ENCODE measurements at places on chromosomes 1 and 21.

- no peak for DNase-seq
These were observed 36.5 kb downstream of the RIPK4 start for GRCh38 chr21:41730367-41730765.

DNA sequence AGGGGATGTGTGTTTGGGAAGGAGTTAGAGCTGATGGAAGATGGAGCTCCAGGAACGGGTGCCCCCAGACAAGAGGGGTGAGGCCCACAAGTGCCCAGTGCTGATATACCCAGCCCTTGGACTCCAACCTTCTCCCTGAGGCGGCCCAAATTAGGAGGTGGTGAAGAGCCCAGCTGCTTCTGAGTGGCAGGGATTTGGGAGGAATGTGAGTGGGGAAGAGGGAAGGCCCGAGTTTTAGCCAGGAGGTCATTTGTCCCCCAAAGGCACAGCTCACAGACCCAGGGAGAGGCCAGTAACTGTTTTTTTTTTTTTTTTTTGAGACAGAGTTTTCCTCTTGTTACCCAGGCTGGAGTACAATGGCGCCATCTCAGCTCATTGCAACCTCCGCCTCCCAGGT, 1.2 kb upstream of the PADI2 start:
- no peak for DNase-seq

DNA sequence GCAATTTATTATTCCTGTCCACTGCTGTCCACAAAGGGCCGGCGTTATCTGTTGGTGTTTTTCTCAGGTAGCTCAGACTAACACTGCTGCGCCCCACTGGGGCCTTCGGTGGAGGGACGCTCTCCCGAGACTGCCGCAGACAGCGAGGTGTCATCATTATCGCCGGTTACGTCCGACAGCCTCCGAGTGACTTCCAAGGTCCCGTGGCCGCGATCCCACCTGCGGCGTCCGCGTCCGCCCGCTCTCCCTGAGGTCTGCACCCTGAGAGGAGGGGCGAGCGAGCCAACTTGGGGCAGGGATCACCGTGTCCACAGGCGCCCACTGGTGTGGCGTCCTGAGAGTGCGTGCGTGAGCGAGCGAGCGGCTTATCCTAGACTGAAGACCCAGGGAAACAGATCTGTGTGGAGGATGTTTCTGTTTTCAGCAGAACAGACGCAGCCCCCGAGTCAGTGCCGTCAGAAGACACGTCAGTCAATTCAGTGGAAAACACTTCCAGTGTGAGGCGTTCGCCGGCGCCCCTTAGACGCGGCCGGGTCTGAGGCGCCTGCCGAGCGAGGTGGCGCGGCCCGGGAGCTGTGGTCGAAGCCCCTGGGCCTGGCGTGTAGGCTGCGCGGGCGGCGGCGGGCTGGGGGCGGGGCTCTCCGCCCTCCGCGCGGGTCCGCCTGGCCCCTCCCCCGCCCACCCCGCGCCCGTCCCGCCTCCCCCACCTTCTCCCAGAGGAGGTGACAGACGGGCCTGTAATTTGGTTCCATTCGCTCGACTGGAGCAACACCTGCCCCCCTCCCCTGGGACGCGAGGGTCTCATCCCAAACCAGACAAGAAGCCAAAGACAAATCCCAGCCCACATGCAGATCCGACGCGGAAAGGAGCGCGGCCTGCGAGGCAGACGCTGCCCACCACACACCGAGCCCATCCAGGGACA, 12.6 kb downstream of the NHLH2 start:
- peak; percentile 22 for DNase-seq

DNA sequence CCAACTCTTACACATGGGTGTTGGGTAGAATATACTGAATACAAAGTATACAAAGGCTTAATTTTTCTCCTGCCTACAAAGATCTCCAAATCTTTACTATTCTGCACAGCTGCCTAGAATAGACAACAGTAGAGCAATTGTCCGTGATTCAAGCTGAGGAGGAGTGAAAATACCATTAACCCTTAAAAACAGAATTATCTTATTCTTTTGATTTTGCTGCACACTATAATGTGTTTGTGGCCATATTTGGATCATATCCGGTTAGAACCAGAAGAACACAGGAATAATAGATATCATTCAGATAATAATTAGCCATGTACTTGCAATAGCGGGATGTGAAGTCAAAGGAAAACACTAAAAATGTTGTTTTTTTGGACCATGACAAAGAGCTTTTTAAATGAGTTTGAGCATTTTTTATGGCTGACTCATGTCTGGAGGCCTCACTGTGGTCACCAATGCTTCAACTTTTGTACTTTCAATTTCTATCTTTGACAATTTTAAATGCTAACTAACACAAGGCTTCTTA, 197.6 kb upstream of the FOXD3 start:
- peak; percentile 79 for DNase-seq

DNA sequence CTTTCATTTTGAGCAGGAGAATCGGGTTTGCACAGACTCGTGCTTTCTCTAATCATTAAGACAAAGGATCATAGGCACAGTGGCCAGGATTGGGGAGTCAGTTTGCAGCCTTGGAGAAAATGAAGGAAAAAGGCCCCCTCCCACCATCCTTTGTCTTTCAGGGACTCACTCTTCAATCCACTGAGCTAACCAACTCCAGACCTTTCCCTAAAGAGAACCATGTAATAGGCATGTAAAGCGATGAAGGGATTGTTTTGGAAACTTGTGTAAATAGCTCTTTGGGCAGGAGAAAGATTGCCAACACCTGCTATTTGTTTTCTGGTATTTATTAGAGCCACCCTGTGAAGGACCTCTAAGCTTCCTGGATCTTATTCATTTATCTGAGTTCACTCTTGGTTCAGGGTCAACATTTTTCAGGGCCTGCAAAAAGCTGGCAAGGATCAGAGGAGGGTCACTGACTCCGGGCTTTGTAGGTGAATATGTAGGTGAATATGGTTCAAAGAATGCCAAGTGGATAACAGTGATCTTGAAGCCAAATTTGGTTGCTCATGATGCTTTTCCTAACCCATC, 192.6 kb upstream of the FGGY start:
- DNase-seq = no peak

GRCh38 chr1:169108863-169109560, 2.5 kb downstream of the ATP1B1 start:
- peak; percentile 74 for DNase-seq

DNA sequence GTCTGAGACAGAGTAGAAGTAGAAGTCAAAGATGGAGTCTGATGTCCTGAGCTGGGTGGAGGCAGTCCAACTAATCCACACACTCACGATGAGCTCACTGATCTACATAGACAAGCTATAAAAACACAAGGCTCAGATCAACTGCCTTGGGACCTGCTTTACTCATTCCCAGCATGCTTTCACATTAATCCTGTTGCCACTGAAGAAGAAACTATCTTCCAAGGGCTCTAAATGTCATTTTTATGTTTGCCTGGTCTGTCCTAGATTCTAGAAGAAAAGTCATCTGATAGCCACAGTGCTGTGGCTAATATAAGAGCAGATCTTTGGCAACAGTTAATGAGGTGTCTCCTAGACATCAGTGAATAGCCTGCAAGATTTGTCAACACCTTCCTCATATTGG, 522.7 kb downstream of the NUF2 start:
- no peak for DNase-seq

- DNase-seq = peak; percentile 39
These were observed 9.4 kb upstream of the JAK1 start for GRCh38 chr1:64975740-64976139.

DNA sequence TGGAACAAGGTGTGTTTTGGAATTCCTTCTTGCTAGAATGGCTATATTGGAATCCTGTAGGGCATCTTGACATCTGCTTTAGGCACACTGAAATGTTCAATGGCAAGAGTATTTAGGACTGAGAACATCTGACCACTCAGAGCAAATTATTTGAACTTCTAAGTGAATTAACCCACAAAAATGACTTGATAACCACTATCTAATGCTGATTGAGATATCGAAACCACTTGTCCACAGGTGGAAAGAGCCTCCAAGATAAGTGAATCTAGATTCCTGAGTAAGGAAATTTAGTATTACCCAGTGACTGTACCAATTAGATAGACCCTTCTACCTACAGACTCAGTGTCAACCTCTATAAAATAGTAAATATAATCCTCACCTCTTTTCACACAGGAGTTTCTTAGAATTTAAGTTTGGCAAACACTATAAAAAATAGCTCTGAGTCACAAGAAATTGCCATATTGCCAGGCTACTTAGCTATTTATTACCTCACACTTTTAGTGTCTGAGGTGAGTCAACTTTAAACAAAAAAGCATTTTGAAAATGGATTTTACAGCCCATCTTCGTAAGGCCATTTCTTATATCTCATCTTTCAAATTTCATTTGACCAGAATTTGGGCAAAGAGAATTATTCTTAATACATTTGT, 421.8 kb downstream of the PTBP2 start:
- DNase-seq = no peak

DNA sequence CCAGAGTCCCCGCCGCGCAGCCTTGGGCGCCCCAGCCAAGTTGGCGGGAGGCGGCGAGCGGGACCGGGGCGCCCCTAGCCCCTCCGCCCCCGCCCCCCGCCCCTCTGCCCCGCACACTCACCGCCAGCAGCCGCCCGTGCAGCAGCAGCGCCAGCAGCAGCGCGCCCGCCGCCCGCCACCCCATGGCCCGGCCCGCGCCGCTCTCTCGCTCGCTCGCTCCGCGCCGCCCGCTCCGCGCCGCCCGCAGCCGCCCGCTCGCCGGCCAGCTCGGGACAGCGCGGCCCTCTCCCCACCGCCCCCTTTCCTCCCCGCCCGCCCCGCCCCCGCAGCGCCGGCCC, at the start of gene HSPG2:
Gene HSPG2 (minus strand): TSS at position 277 of the 338 bp plus-strand sequence. CDS start 93 bp downstream, at position 184.
- no peak for DNase-seq

- no peak for DNase-seq
These were observed 12.7 kb downstream of the CSF1 start for GRCh38 chr1:109923131-109923945.

DNA sequence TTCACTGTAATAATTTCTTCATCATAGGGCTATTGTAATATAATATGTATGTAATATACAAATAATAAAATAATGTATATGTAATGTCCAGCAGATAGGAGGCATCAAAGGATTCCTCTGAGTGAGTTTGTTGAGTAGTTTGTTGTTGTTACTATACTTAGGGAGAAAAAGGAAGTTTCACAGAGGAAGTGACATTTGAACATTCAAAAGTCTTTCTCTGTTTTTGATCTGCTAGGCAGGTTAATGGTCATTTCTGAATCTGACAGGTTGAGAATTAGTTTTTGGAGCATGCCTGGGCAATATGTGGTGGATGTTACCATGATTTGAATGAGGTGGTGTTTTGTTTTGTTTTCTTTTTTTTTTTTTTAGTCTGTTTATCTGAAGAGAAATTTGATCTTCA, 102.1 kb downstream of the NRDC start:
- DNase-seq = no peak

- no peak for DNase-seq
These were observed 18.6 kb upstream of the SLC6A9 start for GRCh38 chr1:44049839-44050238.

- peak; percentile 62 for DNase-seq
These were observed 4.5 kb upstream of the CRABP2 start for GRCh38 chr1:156709757-156710489.

DNA sequence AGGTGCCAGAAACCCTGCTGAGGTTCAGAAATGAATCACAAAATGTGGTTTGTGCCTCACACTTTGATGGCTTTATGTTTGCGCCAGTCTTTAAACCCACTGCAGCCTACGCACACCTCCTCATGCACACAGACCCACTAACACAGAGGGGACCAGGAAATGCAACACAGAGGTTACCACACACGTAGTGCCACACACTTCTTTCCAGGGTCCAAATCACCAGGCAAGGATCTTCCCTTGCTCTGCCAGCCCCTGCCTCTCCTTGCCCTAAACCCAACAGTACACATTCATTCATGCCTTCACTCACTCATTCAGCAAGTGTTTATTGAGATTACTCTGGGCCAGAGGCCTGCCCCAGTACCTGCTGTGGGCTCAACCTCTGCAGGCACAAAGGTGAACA, 17.5 kb downstream of the MAB21L3 start:
- no peak for DNase-seq

DNA sequence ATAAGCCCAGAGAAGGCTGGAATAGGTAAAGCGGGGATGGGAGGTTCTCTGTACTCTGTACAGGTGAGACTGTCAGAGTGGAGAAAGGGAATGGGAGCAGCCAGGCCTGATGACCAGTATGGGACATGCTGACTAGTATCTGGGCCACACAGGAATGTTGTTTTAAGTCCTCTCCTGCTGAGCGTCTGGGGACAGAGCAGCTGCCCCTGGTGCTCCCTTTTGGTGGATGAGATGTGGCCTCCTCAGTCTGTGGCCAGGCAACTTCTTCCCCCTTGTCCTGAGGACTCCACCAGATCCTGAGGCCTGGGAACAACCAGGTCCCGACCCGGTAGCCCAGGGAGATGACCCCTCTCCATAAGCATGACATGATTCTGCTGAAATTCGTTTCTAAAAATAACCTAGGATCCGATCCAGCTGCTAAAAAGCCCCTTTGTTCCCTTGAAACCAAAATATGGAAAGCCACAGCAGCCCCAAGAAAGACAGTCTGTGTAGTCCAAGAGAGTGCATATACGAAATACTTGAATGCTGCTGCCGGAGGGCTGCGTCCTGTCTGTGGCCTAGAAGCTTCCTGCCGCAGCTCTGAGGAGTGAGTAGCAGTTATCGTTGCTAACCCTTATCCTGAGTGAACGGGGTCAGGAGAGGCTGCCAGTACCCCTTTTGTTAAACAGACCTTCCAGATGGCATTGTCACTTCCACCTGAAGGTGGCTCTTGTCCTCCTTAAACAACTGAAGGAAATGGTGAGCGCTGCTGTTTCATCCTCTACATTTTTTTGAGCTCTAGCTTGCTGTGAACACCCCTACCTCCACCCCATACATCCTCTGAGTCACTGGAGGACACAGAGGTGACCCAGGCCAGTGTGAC, 47.1 kb downstream of the ATP2B4 start:
- no peak for DNase-seq

GRCh38 chr1:72498371-72498770, 216.0 kb upstream of the NEGR1 start:
- no peak for DNase-seq

DNA sequence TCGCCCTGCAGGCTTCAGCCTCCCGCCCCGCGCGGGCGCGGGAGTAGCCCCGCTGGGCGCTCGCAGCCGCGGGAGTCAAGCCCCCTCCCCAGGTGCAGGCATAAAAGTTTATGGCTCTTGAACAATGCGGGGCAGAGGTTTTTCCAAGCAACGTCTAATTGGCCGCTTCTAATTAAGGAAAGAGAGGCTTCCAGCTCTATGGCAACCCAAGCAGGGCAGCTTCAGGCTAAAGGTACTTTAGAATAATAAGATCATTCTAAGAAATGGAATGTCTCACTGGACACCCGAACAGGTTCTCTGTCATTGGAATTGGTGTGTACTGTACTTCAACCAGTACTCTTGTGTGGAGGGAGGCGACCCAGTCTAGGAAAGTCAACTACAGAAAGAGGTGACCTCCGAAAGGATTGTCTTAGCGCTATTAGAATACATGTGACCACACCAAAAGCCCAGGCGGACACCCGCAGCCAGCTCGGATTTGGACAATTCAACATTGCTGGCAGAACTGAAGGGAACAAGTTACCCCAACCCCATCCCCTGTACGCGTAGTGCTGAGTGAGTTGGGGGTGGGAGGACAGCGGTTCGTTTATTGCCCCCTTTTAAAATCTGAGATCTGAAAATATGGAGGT, 12.5 kb downstream of the NR5A2 start:
- DNase-seq = no peak

- DNase-seq = peak; percentile 54
These were observed 58.4 kb upstream of the TENT5B start for GRCh38 chr1:27071049-27071416.
